ENCODE measurements at places on chromosomes 4 and X.

- DNase-seq, result no peak
Measured at GRCh38 chrX:115437841-115438595, 123.0 kb upstream of the PLS3 start.

DNA sequence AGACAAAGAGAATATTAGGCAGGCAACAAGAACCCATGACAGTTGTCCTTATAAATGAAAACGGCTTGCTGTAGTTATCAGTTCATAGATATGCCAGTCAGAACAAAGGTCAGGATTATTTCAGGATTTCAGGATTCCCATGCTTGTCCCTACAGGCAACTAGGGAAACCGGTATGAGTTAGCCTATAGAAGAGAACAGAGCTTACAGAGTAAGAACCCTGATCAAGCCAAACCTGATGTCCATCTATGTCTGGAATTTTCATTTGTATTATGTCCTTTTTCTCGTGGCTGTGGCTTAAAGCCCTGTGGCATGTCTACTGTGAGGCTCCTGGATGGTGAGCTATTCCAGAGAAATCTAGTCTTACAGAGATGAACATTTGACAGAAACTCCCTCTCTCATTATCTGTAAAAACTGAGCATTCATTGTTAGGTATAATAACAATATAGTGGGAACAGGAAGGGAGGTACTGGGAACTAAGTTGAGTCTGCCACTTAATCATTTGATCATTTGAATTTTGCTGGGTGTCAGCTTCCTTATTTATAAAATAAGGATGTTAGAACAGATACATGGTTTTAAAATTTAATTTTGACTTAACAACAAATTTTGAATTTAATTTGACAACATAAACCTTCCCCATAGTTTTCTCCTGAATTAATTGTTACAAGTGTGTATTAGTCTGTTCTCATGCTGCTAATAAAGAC lies 129.5 kb upstream of the KLF3 start:
- DNase-seq, result no peak

GRCh38 chr4:26420438-26420837 lies 69.8 kb downstream of the CCKAR start:
- DNase-seq, result no peak

DNA sequence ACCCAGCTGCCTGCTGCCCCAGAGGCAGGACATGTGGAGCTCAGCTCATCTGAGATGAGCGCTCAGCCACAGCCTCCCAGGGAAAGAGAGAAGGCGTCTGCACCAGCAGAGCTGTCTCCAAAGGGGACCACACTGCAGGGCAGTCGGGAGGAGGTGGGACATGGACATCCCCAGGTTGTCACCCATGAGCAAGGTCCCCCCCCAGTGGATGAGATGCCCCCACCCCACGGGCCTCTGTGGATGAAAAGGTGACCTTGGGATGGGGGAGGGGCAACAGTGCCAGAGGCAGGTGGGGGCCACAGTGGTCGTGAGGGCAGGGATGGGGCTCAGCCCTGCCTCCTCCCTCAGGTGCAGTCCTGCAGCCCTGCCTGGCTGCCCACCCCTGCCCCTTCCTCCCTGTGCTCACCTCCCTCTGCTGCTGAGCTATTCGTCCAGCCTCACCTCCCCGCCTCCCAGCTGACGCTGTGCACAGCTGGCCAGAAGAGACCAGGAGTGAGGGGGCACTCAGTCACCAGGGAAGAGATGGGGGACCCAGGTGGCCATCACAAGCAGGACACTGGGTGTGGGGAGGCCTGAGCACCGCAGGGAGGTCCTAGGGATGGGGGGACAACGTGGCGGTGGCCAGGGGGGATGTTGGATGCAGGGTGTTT lies 9.3 kb downstream of the NKX1-1 start:
- DNase-seq, result no peak

GRCh38 chrX:110108381-110108821 lies 105.5 kb downstream of the TMEM164 start:
- no peak for DNase-seq

- DNase-seq, result no peak
Measured at GRCh38 chrX:133676344-133677122, 261.2 kb upstream of the GPC4 start.

- no peak for DNase-seq
Measured at GRCh38 chrX:122880952-122881351, 303.1 kb upstream of the GRIA3 start.

- DNase-seq, result no peak
Measured at GRCh38 chr4:173521467-173522159, 8.4 kb downstream of the HAND2 start.

DNA sequence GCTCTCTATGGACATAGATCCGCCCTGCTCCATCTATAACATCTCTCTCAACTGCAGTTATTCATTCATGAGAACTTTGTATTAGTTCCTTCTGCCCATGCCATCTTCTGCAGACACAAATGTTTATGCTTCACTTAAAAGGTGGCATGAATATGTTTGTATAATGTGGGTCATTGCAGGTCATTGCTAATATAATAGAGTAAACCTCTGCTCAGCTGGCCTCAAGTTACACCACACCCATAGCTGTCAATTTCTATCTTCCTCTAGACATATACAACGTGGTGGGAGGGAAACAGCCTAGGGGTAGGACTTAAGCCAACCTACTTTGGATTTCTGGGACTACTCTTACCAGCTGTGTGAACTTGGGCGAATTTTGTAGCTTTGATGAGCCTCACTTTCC lies 129.8 kb downstream of the ATXN3L start:
- no peak for DNase-seq

GRCh38 chr4:8538703-8539567 lies 41.3 kb upstream of the GPR78 start:
- DNase-seq, result no peak

- DNase-seq, result no peak
Measured at GRCh38 chrX:37876716-37877115, 29.3 kb upstream of the DYNLT3 start.

- DNase-seq, result no peak
Measured at GRCh38 chr4:102399021-102399420, 53.7 kb upstream of the SLC39A8 start.

DNA sequence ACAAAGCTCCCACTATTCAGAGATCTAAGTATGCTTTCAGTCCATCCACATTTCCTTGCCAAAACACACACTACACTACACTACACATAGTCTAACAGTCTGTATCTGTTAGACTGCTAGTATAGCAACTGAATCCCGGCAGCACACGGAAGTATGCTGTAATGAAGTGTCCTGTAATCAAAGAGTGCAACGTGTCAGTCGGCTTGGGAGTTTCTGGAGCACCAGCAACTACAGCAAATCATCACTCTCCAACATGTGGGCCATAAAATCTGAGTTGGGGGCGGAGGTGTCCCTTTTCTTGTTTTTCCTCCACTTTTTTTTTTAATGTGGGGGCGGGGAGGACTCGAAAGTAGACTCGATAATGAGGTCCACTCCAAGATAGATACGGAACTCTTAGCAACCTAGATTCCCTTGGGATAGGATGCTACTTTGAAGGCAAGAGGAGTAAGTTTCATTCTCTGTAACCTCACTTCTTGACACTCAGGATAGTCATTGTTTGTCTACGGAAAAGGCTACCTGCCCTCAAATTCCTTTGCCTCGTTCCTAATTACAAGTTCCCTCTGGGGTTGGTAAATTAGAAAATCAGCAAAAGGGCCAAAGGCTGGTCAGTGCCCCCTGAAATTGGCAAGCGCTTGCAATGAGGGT lies 722 bp downstream of the SLC10A7 start:
- peak; percentile 6 for DNase-seq

- no peak for DNase-seq
Measured at GRCh38 chr4:82851885-82852750, 38.8 kb downstream of the SEC31A start.

- peak; percentile 1 for DNase-seq
Measured at GRCh38 chrX:65828599-65828998, 161.1 kb downstream of the MSN start.

DNA sequence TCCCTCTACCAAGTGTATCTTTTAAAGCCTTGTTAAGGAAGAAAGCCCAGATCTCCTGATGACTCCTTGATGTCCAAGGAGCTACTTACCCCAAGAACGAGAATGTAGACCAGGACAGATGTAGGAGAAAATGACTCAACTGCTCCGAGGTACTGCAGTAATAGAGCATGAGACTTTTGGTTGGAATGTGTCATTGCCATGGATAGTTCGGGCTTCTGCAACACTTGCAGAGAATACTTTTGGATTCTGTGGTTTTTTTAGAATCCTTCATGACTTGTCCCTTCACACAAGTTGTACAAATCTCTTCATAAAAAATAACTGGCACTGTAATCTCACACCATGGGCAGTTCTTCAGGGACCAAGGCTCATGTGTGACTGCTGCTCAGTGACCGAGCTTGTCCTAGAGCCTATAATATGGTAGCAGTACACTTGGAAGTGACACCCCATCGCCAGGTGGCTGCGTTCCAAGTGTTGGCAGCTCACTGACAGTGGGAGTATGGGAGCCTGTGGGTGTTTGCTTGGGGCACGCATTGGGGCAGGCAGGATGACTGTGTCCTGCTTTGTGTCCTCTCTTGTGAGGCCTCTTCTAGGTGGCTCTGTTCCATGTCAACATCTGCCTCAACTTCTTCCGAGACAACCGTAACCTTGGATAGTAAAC lies 87.9 kb upstream of the WDR1 start:
- no peak for DNase-seq

All from NCI-H2171 (cell line).